Activated CD8-positive, alpha-beta T cell treated with anti-CD3 and anti-CD28 coated beads for 36 hours (primary cell): ENCODE measurements at places on chromosomes 11 and 22. TPM values are rescaled to one million over a fixed set of nuclear protein-coding genes. Genes with fewer than 3 reads are reported as not detected.

GRCh38 chr11:1763336-1763795 is 361 bp downstream of the CTSD start:
- no peak overlapping the region for H3K27ac ChIP-seq
- H3K4me1 ChIP-seq: peaks cover 42% of the 10 kb centered on the region
- no peaks in the 10 kb centered on the region for H3K36me3 ChIP-seq
- H3K4me3 ChIP-seq: peak overlapping the region; percentile 66
- H3K27me3 ChIP-seq: no peaks in the 10 kb centered on the region

DNA sequence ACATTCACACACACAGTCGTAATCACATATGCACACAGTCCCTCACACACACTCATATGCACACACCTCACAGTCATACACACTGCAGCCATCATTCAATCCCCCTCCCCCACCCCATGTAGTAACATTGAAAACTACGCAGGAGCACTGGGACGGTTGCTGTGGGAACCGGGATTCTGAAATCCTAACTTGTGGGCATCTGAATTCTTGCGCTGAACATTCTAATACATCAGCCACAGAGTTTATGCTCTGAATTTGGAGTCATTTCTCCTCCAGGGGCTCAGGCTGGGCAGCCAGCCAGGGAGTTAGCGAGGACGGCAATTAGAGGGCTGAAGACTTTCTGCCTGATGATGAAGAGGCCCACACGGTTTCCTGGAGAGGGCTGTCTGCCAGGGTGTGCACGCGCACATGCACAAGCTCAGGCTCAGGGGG is 32.7 kb downstream of the CD6 start:
- no peaks in the 10 kb centered on the region for H3K27me3 ChIP-seq
- peak overlapping the region; percentile 67 for H3K4me3 ChIP-seq
- peak overlapping the region; percentile 93 for H3K27ac ChIP-seq
- peaks cover 80% of the 10 kb centered on the region for H3K4me1 ChIP-seq

GRCh38 chr11:61281581-61282250 is 13.4 kb downstream of the VWCE start:
- peaks cover 2% of the 10 kb centered on the region for H3K4me1 ChIP-seq
- no peak overlapping the region for H3K27ac ChIP-seq
- H3K36me3 ChIP-seq: peaks cover 57% of the 10 kb centered on the region
- no peak overlapping the region for H3K4me3 ChIP-seq
- DNase-seq: peak; percentile 51
- no peaks in the 10 kb centered on the region for H3K27me3 ChIP-seq

DNA sequence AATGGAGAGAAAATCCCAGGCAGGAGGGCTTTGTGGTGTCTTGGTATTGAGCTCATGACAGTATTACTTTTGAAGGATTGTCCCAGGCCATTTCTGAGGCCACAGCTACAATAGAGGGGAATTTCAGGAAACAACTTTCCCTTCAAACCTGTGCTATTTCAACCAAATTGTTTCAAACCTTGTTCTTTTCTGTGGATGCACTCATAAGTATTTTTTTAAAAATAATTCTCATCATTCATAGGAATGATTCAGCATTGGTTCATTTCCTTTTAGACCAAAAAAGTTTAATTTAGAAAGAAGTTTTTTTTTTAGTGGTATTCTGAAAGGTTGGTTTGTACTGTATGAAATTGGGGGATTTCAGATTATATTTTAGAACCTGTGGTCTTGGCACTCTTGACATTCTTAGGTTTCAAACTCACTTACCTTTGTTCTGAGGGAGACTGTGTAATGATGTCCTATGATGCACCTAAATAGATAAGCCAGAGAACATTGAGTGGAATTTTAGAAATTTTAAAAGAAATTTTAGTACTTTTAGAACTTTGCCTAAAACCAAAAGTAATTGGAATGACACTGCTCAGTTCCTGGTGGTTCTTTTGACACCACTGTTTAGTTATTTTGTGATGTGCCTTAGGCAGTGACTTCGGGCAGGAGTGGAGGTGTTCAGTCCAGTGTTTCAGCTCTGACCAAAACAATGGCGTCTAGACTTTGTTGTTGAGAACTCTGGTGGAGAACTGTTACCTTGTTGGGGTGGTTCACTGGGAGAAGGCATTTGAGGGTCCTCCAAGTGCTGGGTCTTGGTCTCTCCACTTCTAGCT is 12.2 kb downstream of the TEAD1 start:
- no peaks in the 10 kb centered on the region for H3K36me3 ChIP-seq
- H3K27me3 ChIP-seq: peaks cover 51% of the 10 kb centered on the region
- peaks cover 2% of the 10 kb centered on the region for H3K4me1 ChIP-seq
- no peak for DNase-seq
- H3K27ac ChIP-seq: no peak overlapping the region

GRCh38 chr11:12800032-12800671 is 125.9 kb downstream of the TEAD1 start:
- peaks cover 49% of the 10 kb centered on the region for H3K27me3 ChIP-seq
- H3K4me1 ChIP-seq: no peaks in the 10 kb centered on the region
- no peak overlapping the region for H3K27ac ChIP-seq
- no peaks in the 10 kb centered on the region for H3K36me3 ChIP-seq

MIEF1 gene
- 48.2 TPM for total RNA-seq

- H3K4me1 ChIP-seq: no peaks in the 10 kb centered on the region
- DNase-seq: no peak
- H3K27ac ChIP-seq: no peak overlapping the region
- no peak overlapping the region for H3K4me3 ChIP-seq
- H3K27me3 ChIP-seq: peaks cover 12% of the 10 kb centered on the region
- no peaks in the 10 kb centered on the region for H3K36me3 ChIP-seq
These were observed 32.1 kb upstream of the DRD2 start for GRCh38 chr11:113507341-113507740.

HIC2 gene
- total RNA-seq: 4.1 TPM

DNA sequence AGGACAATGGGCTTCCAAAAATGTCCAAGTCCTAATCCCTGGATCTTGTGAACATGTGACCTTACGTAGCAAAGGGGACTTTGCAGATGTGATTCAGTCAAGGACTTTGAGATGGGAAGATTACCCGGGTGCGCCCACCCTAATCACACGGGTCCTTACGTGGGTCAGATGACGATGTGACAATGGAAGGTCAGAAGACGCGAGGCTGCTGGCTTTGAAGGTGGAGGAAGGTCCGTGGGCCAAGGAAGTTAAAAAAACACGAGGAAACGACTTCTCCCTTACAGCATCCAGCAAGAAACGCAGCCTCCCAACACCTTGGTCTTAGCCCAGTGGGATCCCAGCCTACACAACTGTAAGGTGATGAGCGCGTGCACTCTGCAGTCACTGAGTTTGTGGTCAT is 860.1 kb downstream of the TBC1D22A start:
- no peak overlapping the region for H3K27ac ChIP-seq
- peaks cover 4% of the 10 kb centered on the region for H3K27me3 ChIP-seq
- H3K4me3 ChIP-seq: no peak overlapping the region
- no peaks in the 10 kb centered on the region for H3K36me3 ChIP-seq
- no peaks in the 10 kb centered on the region for H3K4me1 ChIP-seq

GRCh38 chr22:31346733-31347250 is 646 bp upstream of the PATZ1 start:
- peaks cover 23% of the 10 kb centered on the region for H3K4me1 ChIP-seq
- DNase-seq: peak; percentile 64
- H3K4me3 ChIP-seq: peak overlapping the region; percentile 94
- no peaks in the 10 kb centered on the region for H3K27me3 ChIP-seq
- peak overlapping the region; percentile 92 for H3K27ac ChIP-seq
- H3K36me3 ChIP-seq: peaks cover 42% of the 10 kb centered on the region

GRCh38 chr11:28268925-28269324 is 160.7 kb downstream of the METTL15 start:
- DNase-seq: no peak
- no peaks in the 10 kb centered on the region for H3K27me3 ChIP-seq
- no peaks in the 10 kb centered on the region for H3K4me1 ChIP-seq
- no peak overlapping the region for H3K4me3 ChIP-seq

VSIG10L2 gene
- not detected for total RNA-seq

GRCh38 chr22:45336971-45337431 is 27.3 kb downstream of the FAM118A start:
- H3K27me3 ChIP-seq: no peaks in the 10 kb centered on the region
- H3K4me3 ChIP-seq: no peak overlapping the region

DNA sequence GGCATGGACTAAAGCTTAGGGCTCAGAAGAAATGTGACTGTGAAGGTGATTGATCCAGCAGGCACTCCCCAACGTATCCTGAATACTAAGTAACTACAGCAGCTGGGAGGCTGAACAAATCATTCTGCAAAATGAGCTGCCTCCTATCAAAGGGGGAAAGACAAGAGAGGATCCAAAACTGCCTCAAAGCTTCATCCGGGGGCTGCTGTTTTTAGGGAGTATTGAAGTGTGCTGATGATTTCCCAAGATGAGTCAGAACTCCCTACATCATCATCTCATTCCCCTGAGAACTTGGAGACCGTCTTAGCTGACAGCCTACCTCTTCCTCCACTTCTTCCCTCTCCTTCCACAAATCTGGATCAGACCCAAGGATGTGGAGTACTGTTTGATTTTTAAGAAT is 108.4 kb upstream of the GRAMD1B start:
- H3K4me1 ChIP-seq: no peaks in the 10 kb centered on the region
- H3K27me3 ChIP-seq: peaks cover 12% of the 10 kb centered on the region

DNA sequence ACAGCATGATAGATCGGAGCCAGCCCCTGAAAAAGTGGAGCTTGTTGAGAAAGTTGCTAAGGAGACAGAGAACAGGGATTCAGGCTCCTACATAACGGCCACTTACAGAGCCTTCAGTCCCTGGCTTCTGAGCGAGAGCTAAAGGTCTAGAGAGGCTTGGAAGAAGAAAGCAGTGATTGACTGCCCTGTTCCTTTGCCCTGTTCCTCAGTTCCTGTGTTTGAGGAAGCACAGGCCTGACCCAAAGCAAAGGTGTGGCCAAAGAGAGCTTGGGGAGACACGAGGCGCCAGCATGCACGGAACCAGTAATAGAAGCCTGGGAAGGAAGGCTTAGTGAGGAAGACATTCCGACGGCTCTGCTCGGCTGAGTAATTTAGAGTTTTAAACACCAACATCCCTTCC is 74.1 kb upstream of the CSNK2A3 start:
- DNase-seq: no peak
- no peaks in the 10 kb centered on the region for H3K4me1 ChIP-seq
- no peaks in the 10 kb centered on the region for H3K36me3 ChIP-seq
- no peak overlapping the region for H3K27ac ChIP-seq
- no peaks in the 10 kb centered on the region for H3K27me3 ChIP-seq
- no peak overlapping the region for H3K4me3 ChIP-seq

DNA sequence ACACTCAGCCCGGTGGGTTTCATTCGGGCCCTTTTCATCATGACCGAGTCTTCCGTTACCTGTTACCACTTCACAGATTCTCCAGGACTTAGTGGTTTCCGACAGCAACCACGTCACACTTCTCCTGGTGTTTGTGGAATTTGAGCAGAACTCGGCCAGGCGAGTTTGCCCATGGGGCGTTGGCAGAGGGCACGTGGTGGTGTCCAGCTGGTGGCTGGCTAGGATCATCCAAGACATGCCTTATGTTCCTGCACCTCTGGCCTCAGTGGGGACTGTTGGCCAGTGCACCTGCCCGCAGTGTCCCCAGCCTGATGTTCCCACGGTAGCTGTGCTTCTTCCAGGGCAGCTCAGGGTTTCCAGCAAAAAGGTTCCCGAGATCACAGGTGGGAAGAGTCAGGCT is 87.3 kb downstream of the ARHGAP8 start:
- H3K27ac ChIP-seq: no peak overlapping the region
- no peaks in the 10 kb centered on the region for H3K36me3 ChIP-seq
- H3K27me3 ChIP-seq: no peaks in the 10 kb centered on the region
- no peak overlapping the region for H3K4me3 ChIP-seq
